ENCODE measurements at places on chromosomes 5 and 9.

- DNase-seq, result no peak
These were observed 86.4 kb downstream of the GALNT10 start for GRCh38 chr5:154276973-154277331.

GRCh38 chr5:93225748-93226147 is 355.3 kb downstream of the NR2F1-AS1 start:
- no peak for DNase-seq

GRCh38 chr5:68730979-68731654 is 362.7 kb upstream of the SLC30A5 start:
- DNase-seq, result no peak

DNA sequence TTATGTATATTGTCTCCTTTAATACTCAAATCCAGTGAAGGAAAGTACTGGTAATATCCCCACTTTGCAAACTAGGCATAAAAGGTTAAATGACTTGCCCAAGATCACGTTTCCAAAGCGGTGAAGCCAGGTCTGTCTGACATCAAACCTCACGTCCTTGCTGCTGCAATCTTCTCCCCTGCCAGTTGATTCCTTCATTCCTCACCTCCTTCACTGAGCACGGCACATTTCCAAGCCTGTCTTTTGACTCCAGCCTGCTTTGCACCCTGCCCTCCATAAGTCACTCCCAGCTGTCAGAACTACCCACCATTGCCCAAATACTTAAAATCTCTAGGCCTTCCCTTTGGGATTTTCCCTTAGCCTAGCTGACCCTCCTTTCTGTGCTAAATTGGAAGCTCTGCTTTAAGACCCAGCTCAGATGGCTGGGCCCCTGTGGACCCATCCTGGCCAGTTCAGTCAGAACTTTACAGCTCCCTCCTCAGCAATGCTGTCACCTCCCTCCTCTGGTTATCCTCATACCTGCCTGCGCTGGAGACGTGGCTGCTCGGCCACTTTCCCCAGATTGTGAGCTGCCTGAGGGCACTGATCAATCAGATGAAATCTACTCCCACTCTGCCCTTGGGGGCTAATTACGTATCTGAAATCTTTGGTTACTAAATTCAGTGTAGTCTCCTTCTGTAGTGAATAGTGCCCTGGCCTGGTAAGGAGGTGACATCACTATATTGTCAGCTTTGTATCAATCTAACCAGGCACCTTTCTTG is 51.2 kb downstream of the SLC36A1 start:
- DNase-seq, result no peak

DNA sequence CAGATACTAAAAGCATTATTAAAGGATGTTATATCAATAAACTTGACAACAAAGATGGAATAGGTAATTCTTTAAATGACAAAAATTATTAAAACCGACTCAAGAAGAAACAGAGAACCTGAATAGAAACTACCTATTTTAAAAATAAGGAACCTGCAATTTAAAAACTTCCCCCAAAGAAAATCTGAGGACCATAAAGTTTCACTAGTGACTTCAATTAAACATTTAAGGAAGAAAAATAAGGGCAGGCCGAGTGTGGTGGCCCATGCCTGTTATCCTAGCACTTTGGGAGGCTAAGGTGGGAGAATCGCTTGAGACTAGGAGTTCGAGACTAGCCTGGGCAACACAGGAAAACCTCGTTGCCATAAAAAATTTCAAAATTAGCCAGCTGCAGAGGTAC is 99.6 kb downstream of the FANCC start:
- no peak for DNase-seq

Measured in effector memory CD4-positive, alpha-beta T cell (primary cell).